ENCODE measurements at places on chromosomes 16 and 17.

GRCh38 chr17:38429476-38430100 is 1.3 kb downstream of the ARHGAP23 start:
- DNase-seq = no peak

DNA sequence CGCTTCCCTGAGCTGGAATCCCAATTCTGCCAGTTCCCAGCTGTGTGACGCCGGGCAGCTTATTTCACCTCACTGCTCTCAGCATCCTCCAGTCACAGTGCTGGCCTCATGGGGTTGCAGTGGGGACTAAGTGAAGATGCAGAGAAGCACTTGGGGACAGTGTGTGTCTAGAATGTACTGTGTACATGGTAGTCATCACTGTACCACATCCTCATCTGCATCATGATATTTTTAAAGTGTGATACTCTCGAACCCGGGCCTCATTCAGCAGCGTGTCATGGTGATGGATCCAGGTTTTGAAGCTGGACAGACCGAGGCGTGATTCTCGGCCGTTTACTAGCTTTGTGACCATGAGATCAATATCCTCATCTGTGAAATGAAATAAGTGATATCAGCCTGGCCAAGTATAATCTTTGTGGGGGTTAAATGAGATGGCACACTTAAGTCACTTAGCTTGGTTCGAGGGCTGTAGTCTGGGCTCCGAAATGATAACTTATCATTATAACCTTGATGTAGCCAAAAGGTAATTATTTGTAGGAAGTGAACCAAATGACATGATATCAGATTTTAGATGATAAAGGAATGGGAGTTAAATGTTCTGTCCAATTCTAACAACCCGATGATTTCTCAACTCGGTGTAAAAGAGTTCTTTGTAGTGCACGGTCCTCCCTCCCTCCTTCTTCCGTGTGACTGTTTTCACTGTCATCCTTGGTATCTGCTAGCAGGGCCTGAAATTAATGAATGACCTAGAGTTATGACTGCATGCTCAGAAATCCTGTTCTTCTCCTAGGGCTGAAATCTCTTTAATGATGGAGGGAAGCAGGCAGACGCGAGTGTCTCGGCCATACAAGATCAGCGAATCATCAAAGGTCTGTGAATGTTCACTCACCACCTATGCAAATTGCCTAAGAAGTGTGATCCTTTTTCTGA is 2.0 kb downstream of the KLHL36 start:
- DNase-seq = no peak

DNA sequence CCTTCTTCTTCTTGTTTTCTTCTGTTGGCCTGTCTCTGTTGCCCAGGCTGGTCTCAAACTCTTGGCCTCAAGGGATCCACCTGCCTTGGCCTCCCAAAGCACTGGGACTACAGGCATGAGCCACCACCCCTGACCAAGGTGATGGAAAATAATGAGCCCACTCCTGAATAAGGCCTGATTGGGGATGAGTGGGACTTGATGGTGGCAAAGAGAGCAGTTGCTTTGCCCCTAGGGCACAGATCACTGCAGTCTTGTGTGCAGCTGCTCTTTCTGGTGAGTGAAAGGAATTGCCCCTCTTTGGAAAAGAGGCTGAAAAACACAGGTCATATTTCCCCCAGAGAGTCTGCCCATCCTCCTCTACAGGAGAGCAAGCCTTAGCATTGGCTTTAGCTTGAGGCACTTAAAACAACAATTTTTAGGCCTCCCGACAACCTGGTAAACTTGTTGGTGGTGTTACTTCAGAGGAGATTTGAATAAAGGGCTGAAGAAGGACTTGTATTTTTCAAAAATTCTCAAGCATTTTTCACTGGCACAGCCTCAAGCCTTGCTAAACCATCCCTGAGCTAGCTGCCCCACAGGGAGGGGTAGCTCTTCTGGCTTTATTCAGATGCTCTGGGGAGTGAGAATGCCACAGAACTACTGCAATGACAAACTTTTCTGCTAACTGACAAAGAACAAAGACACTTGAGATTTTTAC is 6.1 kb upstream of the PDP2 start:
- DNase-seq = no peak

DNA sequence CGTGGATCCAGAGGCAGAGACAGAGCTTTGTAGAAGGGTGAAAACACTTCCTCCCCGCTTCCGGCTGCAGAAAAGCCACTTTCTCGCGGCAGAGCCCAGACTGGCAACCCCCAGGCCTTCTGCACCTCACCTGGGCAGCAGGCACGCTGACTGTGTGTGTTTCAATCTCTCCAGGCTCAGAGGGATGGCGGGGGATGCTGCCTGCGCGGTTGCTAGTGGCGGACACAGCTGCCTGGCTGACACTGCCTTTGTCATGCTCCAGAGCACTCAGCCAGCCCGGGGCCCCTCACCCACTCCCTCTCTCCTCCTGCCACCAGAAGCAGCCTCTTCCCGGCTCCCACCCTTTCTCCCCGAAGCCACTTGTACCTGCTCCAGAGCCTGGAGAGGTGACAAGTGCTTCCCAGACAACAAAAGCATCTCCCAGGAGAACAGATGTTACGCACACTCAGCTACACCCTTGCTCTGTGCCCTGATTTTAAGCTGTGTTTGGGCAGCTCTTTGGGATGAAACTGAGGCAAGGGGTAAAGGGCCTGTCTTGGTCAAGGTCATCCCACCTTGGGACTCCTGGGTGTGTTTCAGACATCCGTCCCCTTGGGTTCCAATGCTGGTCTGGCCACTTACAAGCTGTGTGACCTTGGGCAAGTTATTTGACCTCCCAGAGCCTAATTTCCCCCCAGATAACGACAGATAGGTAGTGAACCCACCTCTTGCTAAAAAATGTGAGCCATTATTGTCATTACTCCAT is 9.2 kb upstream of the GLIS2 start:
- DNase-seq = no peak

DNA sequence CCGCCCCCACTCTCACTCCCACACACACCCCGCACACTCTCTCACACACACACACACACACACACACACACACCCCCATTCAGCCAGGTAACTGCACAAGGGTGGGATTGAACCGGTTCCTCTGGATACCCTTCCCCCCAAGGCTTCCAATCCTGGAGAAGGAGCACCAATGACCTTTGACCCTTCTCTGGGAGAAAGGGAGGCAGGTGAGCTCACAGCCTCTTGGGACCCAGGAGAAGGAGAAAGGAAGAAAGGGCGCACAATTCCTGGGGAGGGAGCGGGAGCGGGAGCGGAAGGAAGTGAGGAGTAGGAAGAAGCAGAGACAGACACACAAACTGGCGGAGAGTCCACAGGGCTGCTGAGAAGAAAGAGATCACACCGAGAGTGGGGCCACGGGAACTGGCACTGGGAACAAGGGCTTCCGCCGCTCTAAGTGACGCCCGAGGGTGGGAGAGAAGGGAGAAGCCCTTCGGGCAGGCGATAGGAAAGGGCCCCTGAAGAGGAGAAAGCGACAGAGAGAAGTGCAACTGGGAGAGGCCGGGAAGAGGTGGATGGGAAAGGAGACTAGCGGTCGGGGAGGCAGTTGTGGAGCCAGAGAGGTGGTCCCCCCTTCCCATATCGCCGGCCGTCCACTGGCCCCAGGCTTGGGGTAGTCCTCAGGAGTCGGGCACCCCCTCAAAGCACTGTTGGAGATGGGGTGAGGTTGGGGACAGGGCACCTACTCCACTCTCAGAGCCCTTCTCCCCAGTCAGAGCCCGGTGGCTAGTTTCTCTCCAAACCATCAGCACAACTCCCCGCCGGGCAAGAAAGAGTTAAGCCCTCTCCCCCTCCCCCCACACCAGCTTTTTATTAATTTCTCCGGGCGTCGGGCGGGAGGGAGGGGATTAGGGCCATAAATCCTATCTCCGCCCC is 1.3 kb downstream of the SAMD14 start:
- DNase-seq = no peak

DNA sequence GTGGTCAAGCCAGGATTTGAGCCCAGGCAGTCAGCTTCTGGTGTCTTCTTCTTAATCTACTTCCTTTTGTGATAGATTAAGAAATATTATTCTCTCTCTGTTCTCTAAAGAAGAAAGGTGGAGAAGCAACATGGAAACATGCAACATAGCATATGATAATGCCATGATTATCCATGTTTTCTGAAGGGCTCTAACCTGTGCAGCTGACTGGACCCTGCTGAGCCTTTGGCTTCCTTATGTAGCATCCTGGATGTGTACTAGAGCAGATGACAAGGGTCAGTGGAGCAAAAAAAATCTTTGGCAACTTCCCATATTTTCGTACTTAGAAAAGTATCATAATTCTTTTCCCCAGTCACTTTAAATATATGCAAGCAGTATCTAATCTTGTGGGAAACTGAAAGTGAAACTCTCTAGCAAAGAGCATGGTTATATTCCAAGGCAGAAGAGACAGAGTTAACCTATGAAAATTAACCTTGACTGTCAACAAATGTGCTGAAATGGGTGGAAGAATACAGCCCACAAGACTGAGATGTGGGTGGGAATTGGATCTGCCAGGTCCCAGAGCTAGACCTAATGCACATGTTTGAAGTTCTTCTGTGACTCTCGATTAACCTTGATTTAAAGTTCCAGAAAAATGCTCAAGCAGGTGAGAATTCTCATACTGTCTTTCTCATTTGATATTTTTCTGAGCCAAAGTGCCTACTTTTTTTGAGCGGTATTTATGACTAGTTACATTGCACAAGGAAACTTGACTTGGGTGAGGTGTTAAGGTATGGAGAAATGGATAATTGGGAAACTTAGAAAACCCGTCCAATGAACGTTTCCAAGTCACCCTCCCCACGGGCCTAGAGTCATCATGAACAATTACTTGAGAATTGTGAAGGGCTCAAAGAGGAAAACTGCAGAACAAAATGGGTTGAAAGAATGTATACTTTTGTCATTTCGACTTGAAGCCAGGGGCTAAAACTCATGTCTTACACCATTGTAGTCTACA is 248.6 kb downstream of the FTO start:
- no peak for DNase-seq

- DNase-seq = no peak
Observed at GRCh38 chr16:47033176-47033575, 59.7 kb upstream of the DNAJA2 start.

- peak; percentile 77 for DNase-seq
Observed at GRCh38 chr17:50638966-50639713, 4.5 kb downstream of the ABCC3 start.
